ENCODE measurements at places on chromosomes 5 and 9.

- no peak for DNase-seq
Measured at GRCh38 chr5:179558932-179559283, 8.6 kb downstream of the RUFY1 start.

- no peak for DNase-seq
Measured at GRCh38 chr5:31559942-31560341, 27.8 kb downstream of the C5orf22 start.

- no peak for DNase-seq
Measured at GRCh38 chr5:23742701-23743100, 235.3 kb downstream of the PRDM9 start.

- no peak for DNase-seq
Measured at GRCh38 chr5:122967085-122967484, 69.4 kb downstream of the PPIC start.

DNA sequence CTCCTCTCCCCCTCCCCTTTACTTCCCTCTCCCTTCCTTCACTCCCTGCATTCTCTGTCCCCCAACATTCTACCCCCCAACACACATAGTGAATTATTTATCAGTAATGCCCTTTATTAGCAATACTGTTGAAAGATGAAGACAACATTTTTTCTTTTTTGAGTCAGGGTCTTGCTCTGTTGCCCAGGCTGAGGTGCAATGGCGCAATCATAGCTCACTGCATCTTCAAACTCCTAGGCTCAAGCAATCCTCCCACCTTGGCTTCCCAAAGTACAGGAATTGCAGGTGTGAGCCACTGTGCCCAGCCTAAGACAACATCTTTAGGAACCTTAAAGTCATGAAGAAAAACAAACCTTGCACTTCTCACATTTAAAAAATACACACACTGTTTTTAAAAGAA, 130.6 kb downstream of the ZNF462 start:
- DNase-seq = no peak

GRCh38 chr9:113501129-113501686, 37.7 kb downstream of the RGS3 start:
- DNase-seq = no peak

- DNase-seq = no peak
Measured at GRCh38 chr9:113690055-113690740, 185.9 kb upstream of the ZNF618 start.

Data from NCI-H524 treated with DMSO at 0.1 percent for 48 hours (cell line).